ENCODE measurements at places on chromosomes 2 and 18.
A peak's percentile ranks its signal among the peaks of the same experiment; 100 is the strongest.

- no peak for DNase-seq
These were observed 110.5 kb upstream of the LYPD6 start for GRCh38 chr2:149219856-149220255.

- DNase-seq = no peak
These were observed 460.9 kb downstream of the RIT2 start for GRCh38 chr18:42654556-42654955.

DNA sequence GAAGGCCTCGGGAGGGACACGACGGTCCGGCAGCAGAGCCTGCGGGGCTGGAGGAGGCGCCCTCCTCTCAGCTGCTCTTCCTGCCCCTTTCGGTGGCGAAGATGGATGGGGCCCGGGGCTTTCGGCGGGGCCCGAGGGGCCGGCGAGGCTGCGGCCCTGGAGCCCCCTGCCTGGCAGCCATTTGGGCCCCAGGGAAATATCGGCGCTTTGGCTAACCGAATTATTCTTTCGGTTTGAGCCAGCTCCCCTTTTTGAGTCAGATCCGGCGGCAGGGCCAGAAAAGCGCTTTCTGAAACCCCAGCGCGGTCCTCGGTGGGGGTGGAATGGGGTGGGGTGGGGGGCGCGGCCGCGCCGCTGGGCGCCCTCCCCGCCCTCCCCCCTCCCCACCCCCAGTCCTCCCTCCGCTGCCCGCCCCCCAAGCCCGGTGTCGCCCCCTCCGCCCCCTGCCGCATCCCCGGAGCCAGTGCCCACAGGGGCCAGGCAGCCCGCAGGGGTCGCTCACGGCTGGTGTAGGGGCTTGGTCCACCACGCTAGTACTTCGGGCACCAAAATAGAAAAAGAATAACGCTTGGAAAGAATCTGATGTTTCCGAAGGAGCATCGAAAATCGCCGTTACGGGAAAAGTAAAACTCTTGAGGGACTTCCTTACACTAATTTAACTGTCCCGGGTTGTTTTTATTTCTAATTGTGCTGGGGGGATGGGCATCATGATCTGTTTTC is 9.1 kb upstream of the ARID5A start:
- no peak for DNase-seq

DNA sequence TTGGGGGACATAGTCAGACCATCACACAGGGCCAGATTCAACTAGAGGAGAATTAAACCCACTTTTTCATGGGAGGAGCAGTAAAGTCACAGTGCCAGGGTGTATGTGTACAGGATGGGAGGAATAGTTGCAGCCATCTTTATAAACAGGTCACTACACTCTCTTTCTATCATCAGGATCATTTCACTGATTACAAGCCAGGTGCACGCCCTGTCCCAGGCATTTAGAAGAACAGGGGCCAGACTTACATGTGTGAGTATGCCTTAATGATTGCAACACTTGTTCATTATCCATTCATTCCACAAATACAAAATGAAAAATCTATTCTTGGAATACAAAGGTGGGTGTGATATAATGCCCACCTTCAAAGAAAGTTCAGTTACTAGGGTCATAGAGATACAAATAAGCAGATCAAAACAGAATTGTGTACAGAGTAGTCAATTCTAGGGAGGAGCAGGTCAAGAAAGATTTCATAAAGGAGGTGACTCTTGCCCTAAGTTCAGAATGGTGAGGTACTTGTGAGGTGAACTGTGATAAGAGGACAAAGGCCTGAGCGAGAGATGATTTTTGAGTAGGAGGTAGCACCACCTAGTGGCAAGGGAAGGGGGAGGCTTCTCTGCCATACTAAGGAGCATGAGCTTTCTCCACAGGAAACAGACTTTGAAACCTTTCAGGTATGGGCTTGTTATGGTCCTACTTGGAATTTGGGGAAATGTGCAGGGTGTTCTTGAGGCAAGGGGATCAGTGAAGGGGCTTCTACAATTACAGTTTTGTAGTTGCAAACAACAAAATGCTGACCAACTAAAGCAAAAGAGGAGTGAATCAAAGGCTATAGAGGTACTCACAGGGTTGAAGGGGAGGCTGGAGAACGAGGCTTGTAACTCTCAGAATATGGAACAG is 156.3 kb downstream of the SUCLG1 start:
- peak; percentile 50 for DNase-seq

DNA sequence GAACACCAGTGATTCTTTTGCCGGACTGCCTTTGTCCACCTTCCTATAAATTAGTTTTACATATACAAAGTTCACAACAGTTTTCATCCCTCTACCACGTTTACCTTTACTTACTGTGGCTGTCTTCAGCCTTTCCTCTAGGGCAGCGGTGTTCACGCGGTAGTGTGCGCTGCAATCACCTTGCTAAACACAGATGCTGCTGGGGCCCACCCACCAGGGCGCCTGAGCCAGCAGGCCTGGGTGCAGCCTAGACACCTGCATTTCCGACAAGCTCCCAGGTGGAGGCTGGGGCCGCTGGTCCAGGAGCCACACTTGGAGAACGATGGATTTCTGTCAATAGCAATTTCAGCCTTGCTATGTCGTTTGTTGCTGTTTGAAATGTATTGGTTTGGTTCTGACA is 83.1 kb downstream of the NDUFA10 start:
- DNase-seq = peak; percentile 3

DNA sequence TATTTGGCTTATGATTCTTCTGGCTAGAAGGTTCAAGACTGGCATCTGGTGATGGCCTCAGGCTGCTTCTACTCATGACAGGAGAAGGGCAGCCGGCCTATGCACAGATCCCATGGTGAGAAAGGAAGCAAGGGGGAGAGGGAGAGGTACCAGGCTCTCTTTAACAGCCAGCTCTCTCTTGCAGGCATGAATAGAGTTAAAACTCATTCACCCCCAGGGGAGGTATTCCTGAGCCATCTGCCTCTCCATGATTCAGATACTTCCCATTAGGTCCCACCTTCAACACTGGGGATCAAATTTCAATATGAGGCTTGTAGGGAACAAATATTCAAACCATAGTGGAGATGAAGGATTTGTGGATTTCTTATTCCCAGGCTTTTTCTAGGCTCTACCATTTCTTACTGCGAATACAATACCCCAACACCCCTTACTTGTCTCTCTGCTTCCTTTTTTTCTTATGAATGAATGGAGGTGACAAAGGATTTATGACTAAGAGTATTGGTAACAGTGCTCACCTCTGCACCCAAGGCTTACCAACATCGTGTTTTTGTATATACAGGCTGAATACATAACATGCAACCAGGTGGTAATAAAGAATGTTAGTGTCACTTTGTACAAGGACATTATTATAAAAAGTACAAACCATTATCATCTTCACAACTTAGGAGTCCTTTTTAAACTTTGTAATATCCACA is 454.6 kb upstream of the TRIB2 start:
- DNase-seq = no peak

- no peak for DNase-seq
These were observed 6.8 kb downstream of the FBLN7 start for GRCh38 chr2:112144966-112145365.

DNA sequence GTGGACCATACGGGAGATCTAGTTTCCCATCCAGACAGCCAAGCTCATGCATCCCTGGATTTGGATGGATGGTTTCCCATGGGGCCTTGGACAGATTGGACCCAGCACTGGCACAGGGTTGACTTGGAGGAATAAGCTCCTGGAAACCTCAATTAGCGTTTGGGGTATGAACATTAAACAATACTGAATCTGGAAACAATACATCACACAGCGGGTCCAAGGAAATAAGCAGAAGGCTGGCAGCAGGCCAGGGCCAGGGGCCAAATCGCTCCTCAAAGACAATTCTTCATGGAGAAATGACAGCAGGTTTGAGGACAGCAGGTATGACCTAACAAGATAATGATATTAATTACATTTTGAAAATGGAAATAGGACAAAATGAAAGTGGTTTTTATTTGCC is 540.6 kb downstream of the RIT2 start:
- DNase-seq = no peak

DNA sequence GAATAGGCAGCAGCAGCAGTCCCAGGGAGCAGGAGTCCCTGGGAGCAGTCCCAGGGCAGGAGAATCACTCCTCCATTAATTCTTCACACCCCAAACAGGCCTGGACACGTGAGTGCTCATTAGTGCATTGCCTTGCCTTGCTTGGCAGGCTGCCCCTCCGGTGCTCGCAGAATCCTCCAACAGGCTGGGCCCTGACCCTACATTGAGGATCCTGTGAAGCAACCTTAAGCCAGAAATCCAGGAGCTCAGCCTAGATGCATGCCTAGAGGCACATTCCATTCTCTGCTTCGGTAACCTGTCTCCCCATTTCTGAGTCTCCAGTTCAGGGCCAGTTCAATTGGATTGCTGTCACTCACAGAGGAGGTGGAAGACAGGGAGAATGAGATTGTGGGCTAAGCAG is 97.4 kb upstream of the LRATD1 start:
- DNase-seq = no peak

DNA sequence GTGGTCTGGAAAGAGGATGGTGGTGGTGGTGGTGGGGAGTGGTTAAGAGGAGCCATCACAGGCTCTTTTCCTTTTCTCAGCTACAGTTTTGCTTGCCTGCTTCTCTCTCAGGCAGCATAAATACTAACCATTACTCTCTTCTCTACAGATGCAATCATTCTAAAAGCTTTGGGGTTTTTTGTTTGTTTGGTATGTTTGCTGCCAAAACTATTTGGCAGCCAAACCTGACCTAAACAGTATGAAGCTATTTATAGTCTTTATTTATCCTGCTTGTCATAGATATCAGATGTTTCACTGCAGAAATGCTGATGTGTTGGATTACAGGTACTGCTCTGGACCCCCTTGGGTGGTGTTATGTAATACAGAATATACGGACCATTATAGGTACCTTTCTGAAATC is 15.3 kb downstream of the SIX3 start:
- DNase-seq = no peak

GRCh38 chr18:63271148-63271547 is 48.4 kb downstream of the BCL2 start:
- DNase-seq = no peak

- DNase-seq = no peak
These were observed 432.0 kb upstream of the FAM98A start for GRCh38 chr2:34031097-34031496.

GRCh38 chr2:19700861-19701585 is 200.8 kb downstream of the TTC32 start:
- DNase-seq = no peak

- no peak for DNase-seq
These were observed 102.2 kb upstream of the MSH2 start for GRCh38 chr2:47300609-47301276.

DNA sequence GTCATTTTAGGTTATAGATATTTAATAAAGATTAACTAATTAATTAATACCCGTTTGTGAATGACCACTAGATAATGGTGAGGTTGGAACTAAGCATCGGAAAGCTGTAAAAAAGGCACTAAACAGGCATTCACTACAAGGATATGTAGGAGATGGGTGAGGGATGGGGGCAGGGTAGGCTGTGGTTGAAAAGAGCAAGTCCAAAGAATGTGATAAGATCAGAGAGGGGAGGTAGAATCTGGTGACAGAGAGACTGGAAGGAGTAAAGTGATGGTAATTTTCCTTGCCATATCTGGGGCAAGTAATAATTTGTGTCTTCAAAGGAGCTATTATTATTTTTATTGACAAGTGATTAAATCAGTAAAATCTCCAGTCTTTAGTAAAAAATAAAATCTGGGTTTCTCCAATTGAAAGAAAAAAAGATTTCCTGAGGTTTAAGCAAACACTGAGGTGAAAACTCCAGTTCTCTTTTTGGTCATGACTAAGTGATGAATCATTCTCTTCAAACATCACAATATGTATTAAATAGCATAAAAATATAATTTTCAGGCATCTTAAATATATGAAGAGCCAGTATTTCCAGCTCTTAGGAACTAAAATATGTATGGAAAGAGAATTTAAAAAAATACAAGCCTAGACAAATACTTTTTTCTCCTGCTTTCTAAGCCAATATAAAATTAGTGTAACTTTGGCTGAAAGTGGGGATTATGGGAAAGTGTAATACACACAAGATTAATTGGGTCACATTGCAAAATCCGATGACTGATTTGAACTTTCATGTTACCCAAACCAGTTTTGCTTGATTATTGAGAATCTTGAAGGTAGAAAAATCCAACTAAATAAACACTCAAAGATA is 259.1 kb upstream of the RBMS1 start:
- DNase-seq = no peak

DNA sequence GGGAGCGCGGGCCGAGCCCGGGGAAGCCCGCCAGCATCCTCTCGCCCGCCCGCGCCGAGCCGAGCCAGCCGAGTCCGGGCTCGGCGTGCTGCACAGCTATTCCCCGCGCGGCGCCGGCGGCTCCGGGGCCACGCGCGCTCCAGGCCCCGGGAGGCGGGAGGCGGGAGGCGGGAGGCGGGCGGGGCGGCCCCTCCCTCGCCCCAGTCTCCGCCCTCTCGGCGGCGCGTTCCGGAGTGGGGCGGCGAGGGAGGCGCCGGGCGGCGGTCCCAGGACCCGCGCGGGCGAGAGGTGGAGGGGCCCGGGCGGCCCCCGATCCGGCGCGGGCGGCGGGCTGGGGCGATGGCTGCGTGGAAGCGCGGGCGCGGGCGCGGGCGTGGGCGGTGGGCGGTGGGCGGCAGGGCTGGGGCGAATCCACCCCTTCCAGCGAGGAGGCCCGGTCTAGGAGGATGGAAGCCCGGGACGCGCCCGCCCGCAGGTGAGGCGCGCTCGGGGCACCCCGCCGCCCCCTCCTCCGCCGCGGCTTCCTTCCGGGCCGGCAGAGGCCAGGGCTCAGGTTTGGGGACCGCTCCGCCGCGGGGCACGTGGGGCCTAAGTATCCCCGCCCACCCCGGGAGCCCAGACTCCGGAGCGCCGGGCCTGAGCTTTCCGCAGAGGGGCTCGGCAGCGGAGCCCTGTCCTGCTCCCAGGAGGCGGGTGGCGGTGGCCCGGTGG is at the start of gene ADCY3:
Gene ADCY3 (minus strand): TSS at position 140 of the 711 bp plus-strand sequence. CDS start 1,250 bp downstream, outside the sequence.
- DNase-seq = peak; percentile 42

- DNase-seq = peak; percentile 5
These were observed 235.6 kb downstream of the CPS1 start for GRCh38 chr2:210792000-210792399.

DNA sequence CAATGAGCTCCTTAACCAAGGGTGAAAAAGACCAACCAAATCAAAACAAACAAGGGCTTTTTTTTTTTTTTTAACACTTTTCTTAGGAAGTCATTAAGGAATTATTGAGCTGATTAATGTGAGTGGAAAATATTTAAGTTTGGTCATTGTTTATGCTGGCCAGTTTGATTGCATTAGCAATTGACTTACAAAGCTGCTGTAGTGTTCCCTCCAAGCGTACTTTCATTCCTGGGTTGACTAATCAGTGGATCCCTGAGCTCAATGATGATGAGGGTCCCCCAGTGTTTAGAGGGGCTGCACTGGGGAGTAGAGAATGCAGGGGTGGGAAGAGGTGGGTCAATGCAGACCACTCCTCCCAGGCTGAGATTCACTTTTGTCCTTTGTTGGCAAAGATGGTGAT is 119.3 kb downstream of the PRKCE start:
- no peak for DNase-seq

- DNase-seq = no peak
These were observed 57.6 kb upstream of the PARD3B start for GRCh38 chr2:204487447-204488229.

GRCh38 chr2:47221946-47222345 is 66.8 kb upstream of the STPG4 start:
- no peak for DNase-seq

DNA sequence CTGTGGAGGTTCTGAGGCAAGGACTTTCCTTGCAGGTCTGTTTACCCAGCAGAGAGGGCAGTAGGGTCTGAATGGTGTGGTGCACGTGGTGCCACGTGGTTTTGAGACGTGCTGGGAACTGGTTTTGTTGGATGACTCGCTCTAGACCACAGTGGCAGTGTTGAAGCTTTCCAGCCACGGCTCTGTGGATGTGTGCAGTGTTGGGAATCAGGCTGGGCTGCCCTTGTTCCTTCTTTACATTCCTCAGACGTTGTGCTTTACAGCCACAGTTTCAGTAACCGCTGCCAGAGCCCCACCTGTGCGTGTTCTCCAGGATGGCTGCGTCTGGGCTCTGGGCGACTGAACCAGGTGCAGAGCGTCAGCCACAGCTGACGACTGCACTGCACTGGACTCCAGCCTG is 8.2 kb downstream of the CTDP1 start:
- peak; percentile 96 for DNase-seq

Measured in body of pancreas (tissue), 4 donors.